ENCODE measurements at places on chromosomes 2 and 18. TPM values are rescaled to one million over a fixed set of nuclear protein-coding genes. Genes with fewer than 3 reads are reported as not detected.

DNA sequence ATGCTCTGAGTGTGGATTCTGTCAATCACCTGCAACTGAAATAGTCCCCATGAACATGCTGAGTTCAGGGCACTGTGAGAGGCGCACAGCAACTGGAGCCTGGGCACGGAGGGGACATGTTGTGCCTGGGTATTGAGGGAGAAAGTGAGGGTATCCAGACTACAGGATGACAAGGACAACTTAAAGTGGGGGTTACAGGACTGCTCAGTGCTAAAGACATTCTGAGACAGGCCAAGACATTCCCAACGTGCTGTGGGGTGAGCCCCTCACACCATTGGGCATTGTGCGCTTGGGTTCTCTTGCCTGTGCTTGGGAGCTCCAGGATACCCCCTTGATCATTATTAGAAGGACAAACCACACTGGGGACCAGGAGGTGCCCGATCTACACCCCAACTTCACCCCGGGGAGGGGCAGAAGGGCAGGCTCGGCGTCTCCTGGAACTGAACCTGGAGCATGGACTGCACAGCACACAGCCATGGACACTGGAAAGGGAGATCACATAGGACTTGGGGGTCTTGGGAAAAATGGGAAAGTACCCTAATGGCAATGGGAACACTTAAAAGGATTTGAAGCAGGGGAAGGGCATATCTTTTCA is 72.5 kb upstream of the HDAC4 start:
- no peak for DNase-seq

GRCh38 chr2:176554101-176555048 is 285.1 kb downstream of the MTX2 start:
- peak; percentile 80 for DNase-seq

GRCh38 chr2:227411990-227412350 is 24.2 kb upstream of the SCYGR1 start:
- no peak for DNase-seq

GRCh38 chr2:10124538-10125045 is 2.1 kb downstream of the RRM2 start:
- no peak for DNase-seq

DNA sequence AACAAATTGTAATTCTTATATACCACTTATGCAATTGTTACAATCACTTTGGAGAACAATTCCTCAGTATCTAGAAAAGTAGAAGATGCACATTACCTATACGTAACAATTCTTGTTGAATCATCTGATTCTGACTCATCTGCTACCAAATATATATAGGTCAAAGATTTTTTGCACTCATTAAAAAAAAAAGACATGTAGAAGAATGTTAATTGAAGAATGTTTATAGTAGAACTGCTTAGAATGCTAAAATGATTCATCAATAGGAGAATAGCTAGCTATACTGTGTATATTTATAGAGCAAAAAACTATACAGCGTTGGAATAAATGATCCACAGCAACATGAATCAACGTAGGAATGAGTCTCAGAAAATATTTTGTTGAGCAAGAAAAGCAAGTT is 29.5 kb upstream of the STAT1 start:
- no peak for DNase-seq

GRCh38 chr2:225282858-225283710 is 116.4 kb upstream of the NYAP2 start:
- no peak for DNase-seq

DNA sequence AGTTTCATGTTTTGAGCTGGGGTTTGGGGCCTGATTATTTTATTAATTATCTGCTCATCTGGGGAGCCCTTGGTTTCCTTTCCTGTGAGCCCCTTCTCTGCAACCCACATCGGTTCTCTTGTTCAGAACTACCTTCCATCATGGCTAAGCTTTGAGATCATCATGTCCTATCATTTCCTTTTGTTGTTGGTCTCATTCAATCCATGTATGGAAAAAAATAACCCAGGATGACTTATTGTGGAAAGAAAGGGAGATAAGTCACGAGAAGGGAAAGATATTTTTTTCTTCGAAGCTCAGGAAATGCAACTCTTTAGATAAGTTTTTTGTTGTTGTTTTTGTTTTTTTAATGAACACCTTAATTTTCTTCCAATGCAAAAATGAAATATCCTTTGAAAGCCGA is 43.7 kb downstream of the EHD3 start:
- no peak for DNase-seq

- no peak for DNase-seq
Measured at GRCh38 chr2:233031556-233032500, 644 bp upstream of the NEU2 start.

DNA sequence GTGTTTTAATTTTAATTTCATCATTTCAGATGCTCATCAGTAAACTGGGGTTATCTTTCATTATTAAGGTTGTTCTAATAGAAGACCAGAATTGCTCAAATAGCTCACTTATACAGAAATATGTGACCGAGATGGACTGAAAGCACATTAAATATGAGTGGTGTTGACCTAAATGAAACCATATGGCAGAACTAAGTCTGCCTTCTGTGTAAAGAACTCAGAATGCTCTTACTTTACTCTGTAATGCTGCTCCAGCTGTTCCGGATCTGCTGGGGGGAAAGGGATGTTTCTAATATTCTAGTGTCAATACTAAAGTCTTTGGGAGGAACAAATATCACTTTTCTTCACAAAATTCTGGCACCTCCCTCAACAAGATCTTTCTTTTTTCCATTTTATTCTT is 131.0 kb downstream of the DPP4 start:
- no peak for DNase-seq

GRCh38 chr2:209340522-209340921 is 83.3 kb upstream of the MAP2 start:
- no peak for DNase-seq

GRCh38 chr18:51149670-51150069 is 47.8 kb downstream of the MEX3C start:
- DNase-seq = no peak

DNA sequence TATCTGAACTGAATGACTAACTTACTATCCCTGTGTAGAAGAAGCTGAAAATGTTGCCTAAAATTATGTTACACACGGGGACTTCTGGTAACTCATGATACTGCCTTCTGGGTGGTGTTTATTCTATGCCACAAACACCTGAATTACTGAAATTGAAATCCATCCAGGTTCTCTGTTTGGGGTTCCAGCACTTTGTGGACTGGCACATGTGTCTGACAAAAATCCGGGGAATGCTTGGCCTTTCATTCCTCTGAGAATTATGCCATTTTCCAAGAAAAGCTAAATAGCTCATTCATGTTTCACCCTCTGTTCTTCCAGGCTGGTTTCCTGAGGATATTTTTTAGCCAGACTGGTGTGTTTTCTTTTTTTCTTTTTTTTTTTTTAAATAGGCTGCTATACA is 59.5 kb upstream of the POU3F3 start:
- DNase-seq = no peak

GRCh38 chr2:120735746-120736170 is at the start of gene GLI2:
GLI2 (plus strand) TSS chr2:120735868; CDS start chr2:120797321, 61,453 bp downstream.
- DNase-seq = peak; percentile 69

DNA sequence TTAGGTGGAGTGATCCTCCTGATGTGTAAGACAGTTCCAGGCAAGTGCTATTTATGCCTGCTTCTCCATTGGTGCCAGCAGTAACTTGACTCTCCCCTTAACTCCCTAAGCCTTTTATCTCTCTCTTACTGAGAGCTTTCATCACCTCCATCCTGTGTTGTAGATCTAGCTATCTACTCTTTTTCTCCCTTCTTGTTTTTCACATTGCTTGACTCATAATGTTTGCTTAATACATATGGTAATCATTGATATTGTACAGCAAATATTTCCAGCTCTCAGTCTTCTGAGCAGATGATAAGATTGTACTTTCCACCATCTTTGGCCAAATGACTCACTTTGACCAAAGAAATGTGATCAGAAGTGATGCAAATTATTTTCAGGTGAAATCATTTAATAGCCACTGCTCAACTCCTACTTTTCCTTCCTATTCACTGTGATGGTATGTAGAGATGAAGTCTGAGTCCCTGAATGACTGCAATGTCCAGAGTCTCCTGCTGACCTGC is 165.0 kb downstream of the PLCL1 start:
- DNase-seq = no peak

GRCh38 chr18:7572822-7573221 is 5.7 kb downstream of the PTPRM start:
- DNase-seq = no peak

- no peak for DNase-seq
Measured at GRCh38 chr2:127771756-127772155, 39.2 kb downstream of the WDR33 start.

DNA sequence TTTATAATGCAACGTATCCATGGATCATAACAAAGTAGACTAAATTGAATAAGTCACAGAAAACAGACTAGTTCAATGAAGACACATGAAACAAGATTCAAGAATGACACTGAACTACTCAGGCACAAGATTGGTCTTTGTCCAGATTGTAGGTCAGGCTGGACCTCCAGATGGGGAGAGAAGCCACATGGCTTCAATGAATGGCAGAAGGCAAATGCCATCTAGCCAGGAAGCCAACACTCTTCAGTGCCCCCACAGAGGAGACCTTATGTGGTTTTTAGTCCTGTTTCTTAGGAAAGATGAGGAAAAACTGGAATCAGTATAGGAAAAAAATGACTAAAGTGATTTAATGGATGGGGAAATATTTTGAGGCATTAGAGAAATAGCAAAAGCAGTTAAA is 43.1 kb downstream of the BOD1L2 start:
- DNase-seq = no peak

GRCh38 chr2:218329027-218329825 is 27.4 kb upstream of the CATIP start:
- no peak for DNase-seq

DNA sequence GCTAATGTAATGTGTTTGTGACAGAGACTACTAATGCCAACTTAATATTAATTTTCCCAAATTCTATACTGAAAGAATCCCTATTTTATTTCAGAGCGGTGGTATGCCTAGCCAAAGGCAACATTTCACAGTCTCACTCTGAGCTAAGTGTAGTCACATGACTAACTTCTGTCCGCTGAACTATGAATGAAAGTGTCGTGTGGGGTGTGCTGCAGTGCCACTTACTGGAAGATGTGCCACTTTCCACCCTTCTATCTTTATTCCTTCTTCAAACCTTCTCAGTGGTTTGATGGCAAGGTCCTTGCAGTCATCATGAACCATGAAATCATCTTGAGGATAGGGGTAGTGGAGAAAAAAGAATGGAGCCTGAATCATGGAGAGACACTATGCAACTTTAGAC is 47.3 kb upstream of the C1D start:
- no peak for DNase-seq

C18orf54 gene
- 14.2 TPM for polyA plus RNA-seq

RAX gene
- not detected for polyA plus RNA-seq

CRYBA2 gene
- not detected for polyA plus RNA-seq

NEURL3 gene
- polyA plus RNA-seq = 7.1 TPM

ADRA2B gene
- 3.0 TPM for polyA plus RNA-seq

UGT1A5 gene
- polyA plus RNA-seq = not detected

APCDD1 gene
- polyA plus RNA-seq = 179 TPM

ABCG8 gene
- 1.1 TPM for polyA plus RNA-seq

OR6B2 gene
- polyA plus RNA-seq = not detected

UGT1A8 gene
- polyA plus RNA-seq = 0.06 TPM

CPO gene
- polyA plus RNA-seq = 1.8 TPM

LYPD1 gene
- polyA plus RNA-seq = 117 TPM

MERTK gene
- 23.5 TPM for polyA plus RNA-seq

DCDC2C gene
- 0.92 TPM for polyA plus RNA-seq

PROKR1 gene
- 0.45 TPM for polyA plus RNA-seq

PDCD1 gene
- 0.33 TPM for polyA plus RNA-seq

RGPD4 gene
- polyA plus RNA-seq = not detected
